ENCODE measurements at places on chromosomes 12 and 14.

GRCh38 chr14:106831322-106831720 lies 1304.9 kb downstream of the TMEM121 start:
- no peak for DNase-seq

GRCh38 chr14:67343601-67344230 lies 15.9 kb downstream of the ATP6V1D start:
- DNase-seq: no peak

DNA sequence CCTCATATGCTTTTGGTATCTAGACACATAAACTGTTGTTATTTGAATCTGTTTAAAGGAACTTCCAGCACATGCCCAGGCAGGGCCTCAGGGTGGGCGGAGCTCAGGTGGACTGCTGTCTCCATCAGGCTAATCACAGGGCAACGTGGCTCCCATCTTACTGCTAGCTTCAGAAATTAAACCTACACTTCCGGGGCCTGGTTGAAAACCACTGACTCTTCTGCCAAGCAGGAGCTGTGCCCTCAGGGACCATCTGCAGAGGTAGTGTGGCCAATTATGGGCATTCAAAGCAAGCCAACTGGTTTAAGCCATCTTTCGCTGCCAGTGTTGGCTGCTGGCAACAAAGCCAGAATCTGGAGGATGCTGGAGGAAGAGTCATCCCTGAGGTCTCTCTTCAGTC lies 97.5 kb downstream of the TMX1 start:
- DNase-seq: no peak

DNA sequence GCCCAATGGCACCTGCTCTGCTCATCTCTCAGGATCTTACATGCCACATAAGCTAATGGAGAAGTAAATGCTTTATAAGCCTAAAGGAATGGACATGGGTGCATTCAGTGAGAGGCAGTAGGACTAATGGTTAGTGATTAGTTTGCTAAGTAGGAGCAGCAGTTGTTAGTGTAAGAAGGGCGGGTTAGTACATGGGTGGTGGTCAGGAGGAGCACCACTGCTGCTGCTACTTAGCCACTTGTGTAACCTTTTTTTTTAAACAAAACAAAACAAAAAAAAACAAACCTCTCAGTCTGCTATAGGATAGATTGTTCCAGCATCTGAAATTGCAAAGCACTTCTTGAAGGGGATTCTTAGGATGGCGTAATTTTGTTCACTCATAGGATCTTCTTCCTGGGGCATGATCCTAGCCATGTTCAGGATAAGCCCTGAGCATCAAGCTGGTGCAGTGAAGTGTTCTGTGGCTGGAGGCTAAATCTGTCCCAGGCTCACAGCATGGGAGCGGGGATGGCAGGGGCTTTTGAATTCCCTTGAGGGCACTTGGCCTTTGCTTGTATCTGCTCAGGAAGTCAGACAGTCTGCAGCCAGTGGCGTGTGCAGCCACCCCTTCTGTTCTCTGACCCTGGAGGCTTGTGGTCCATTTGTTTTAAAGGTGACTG lies 63.6 kb downstream of the CHST11 start:
- no peak for DNase-seq

DNA sequence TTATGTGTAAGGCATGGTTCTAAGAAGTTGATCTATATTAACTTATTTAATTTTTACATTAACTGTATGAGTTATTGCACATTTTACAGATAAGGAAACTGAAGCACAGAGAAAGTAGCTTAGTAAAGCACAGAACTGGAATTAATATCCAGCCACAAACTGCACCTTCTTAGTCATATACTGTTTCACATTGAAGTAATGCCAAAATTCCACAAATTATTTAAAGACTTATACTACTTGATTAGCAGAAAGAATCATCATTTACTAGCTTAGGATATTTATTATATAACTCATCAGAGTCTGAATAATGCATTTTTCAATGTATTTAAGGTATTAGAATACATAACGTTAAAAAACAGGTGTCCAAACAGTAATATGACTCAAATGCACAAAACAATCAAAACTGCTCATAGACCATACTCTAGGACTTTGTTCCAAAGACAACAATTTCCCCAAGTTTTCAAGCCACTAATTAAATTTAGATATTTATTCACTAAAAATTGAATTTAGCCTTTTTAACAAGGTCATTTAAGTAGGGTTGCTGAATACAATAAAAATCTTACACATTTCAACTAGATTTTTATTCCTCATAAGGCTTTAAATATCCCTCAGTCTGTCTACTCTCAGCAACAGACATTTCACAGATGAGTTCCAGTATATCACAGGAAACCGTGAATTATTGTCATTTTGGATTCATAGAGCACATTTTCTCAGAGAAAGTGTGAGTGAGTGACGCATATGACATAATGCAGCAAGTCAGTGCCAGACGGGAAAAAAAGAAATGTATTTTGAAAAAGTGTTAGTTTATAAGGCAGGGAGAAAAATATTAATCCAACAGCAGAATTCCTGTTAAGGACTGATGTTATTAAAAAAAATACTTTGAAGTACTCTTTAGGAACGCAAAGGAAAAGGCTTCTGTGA lies 782.5 kb downstream of the TMTC2 start:
- no peak for DNase-seq

- DNase-seq: no peak
Measured at GRCh38 chr14:91170504-91171121, 56.7 kb downstream of the DGLUCY start.

DNA sequence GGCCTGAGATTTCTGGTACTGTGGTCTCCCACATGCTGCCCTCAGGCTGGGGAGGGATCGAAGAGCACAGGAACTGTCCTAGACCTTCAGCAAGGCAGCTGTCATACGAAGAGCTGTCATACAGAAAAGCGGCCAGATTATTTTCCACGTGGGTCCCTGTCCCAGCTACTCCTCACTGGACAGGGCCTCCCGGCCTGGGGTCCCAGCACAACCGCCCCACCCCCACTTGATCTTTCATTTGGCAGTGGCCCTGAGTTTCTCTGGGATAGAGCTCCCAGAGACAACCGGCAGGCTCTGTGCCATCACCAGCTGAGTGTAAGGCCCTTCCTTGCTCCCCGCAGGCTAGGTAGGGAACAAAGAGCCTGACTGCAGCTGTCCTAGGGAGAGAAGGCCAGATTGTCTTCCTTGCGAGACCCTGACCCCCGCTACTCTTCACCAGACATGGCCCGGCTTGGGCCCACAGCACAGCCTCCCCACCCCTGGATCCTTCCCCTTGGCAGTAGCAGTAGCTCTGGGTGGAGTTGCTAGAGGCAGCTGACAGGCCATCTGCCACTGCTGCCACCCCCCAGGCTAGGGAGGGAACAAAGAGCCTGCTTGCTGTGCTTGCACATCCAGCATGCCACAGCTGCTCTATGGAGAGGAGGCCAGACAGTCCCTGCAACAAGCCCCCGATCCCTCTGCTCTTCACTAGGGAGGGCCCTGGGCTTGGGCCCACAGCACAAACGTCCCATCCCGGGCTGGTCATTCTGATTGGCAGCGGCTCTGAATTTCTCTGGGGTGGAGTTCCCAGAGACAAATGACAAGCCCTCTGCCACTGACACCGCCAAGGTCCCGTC lies 3.1 kb upstream of the OR4N2 start:
- no peak for DNase-seq

DNA sequence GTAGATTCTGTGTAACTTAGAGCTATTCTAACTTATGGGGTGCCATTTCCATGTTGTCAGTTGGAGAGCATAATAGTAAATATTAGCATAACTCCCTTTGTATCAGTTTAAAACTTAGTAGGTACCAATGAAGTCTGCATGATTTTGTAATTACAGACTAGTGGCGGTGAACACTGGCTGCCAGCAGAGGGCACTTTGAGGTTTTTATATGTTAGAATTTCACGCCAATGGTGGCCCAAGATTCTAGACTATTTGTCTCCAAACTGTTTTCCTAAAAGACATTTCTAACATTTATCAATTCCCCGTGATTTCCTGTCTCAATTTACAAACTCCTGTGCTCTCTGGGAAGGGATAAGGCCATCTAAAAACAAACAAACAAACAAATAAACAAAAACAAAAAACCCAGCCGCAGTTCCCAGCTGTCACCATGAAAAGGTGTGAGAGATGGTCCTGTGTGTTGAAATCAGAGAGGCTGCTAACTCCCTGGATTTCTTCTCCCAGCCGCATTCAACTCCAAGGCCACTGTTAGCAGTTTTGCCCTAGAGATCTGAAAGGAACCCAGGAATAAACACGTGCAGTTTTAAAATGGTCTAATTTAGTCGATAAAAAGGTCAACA lies 57.6 kb downstream of the BRMS1L start:
- DNase-seq: peak; percentile 12

- peak; percentile 65 for DNase-seq
Measured at GRCh38 chr12:50615907-50616296, 111.1 kb downstream of the DIP2B start.

DNA sequence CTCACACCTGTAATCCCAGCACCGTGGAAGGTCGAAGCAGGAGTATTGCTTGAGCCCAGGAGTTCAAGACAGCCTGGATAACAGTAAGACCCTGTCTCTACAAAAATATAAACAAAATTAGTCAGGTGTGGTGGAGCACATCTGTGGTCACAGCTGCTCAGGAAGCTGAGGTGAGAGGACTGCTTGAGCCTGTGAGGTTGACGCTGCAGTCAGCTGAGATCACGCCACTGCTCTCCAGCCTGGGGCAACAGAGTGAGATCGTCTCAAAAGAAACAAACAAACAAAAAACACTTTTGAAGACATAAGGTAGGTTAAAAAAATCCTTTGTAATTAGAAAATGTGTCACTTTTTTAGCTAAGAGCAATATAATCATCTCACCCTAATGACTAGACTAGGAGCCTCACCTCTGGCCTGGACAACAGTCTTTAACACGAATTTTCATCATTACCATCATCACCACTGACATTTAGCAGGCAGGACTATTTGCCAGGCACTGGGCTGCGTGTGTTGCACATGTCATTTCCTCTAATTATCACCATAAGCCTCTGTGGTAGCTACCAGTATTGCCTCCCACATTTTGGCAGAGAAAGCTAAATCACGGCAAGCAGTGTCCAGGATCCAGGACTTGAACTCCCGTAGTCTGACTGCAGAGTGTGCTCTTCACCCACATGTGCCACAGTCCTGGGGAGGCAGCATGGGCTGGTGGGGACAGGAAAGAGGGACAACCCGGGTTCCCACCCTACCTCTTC lies 4.6 kb upstream of the SYCP3 start:
- no peak for DNase-seq

DNA sequence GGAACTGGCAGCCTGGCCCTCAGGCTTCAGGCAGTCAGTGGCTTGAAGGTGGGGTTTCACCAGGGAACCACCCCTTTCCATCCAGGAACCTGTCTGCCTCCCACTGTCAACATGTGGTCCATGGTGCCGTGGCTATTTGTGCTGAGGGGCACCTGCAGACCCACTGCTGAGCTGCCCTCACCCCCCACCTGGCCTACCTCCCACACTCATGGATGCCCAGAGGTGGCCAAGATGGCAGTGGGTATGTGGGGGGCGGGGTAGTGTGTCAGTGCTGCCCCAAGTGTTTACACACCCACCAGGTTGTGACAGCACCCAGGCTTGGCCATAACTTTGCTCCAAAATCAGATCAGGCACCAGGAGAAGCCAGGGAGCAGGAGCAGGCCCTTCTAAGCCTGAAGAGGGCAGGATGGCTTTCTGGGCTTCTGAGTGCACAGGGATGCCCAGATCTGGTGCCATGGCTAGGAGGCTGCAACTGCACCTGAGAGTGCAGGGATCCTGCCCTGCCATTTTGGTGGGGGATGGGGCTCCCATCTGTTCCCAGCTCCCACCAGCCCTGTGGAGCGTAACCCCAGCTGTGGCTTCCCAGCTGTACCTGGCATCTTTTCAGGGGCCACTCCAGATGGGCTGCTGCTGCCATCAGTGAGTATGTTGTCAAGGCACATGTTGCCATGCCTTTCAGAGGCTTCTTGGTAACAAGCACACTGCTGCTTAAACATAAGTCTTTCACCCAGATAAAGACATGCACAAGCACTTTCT lies 263.9 kb downstream of the LRIG3 start:
- DNase-seq: no peak

- no peak for DNase-seq
Measured at GRCh38 chr14:60125918-60126317, 34.2 kb downstream of the PCNX4 start.

DNA sequence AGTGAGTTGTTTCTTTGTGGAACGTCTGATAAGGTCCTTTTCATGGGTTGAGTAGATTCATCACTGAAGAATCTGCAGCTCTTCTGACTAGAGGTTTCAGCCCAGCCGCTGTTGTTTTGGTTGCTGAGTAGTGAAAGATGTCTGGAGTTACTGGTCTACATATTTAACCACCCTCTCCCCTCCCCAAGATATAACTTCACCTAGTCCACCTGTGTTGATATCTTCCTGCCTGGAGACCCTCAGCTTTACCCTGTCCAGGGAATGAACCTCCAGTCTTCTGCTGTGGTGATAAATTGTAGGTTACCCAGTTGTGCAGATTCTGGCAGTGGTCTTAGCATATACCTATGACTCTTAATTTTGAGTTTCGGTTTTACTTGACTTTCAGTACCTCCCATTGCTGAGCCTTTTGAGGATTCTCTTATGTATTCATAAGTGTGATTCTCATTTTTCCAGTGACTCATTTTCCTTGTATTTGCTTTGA lies 62.9 kb downstream of the CCDC91 start:
- DNase-seq: peak; percentile 41

Measured in EL (cell line).